Upper lobe of left lung (tissue), 6 donors: ENCODE measurements at places on chromosomes 16 and 17.
A peak's percentile ranks its signal among the peaks of the same experiment; 100 is the strongest.

GRCh38 chr16:15440852-15441251, 6.5 kb downstream of the BMERB1 start:
- H3K36me3 ChIP-seq: no peaks in the 10 kb centered on the region
- no peaks in the 10 kb centered on the region for H3K27me3 ChIP-seq
- no peak for DNase-seq
- no peak overlapping the region for H3K4me3 ChIP-seq

DNA sequence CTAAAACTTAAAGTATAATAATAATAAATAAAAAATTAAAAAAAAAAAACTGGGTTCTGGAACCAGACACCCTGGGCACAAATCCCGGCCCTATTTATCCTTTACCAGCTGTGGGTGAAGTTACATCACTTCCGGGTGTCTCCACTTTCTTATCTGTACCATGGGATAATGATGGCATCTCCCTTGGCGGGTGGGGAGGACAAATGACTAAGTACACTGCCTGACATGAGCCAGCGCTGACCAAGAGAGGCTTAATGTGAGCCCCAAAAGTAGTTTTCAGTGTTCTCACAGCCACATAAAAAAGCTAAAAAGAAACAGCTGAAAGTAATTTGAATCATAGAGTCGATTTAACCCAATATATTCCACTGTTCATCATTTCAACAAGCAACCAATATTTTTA, 424.9 kb downstream of the SOX9 start:
- no peaks in the 10 kb centered on the region for H3K36me3 ChIP-seq
- no peaks in the 10 kb centered on the region for H3K27me3 ChIP-seq
- H3K4me3 ChIP-seq: no peak overlapping the region
- H3K27ac ChIP-seq: no peak overlapping the region

DNA sequence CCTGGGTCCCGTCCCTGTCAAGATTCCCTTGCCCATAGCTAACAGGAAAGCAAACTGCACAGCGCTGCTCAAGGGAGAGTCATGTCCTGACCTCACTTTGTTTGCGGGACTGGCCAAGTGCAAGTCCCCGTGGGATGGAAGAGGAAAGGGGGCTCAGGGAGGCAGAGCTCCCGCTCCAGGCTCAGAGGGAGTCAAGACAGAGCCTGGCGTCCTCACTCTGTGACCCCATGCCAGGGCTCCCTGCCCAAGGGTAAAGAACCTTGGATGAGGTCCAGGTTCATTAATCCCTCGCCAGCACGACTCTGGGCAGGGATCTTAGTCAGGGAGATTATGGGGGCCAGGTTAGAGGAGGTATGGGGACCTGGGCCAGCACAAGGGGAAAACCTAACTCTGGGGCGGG, 51.5 kb upstream of the CBX4 start:
- H3K4me1 ChIP-seq: peaks cover 21% of the 10 kb centered on the region
- no peaks in the 10 kb centered on the region for H3K36me3 ChIP-seq
- H3K27ac ChIP-seq: no peak overlapping the region
- DNase-seq: no peak
- no peaks in the 10 kb centered on the region for H3K27me3 ChIP-seq

- no peak overlapping the region for H3K27ac ChIP-seq
- no peak for DNase-seq
- no peaks in the 10 kb centered on the region for H3K36me3 ChIP-seq
- no peak overlapping the region for H3K4me3 ChIP-seq
- H3K4me1 ChIP-seq: peaks cover 17% of the 10 kb centered on the region
- no peaks in the 10 kb centered on the region for H3K27me3 ChIP-seq
Measured at GRCh38 chr16:57489229-57489628, 2.9 kb upstream of the DOK4 start.

DNA sequence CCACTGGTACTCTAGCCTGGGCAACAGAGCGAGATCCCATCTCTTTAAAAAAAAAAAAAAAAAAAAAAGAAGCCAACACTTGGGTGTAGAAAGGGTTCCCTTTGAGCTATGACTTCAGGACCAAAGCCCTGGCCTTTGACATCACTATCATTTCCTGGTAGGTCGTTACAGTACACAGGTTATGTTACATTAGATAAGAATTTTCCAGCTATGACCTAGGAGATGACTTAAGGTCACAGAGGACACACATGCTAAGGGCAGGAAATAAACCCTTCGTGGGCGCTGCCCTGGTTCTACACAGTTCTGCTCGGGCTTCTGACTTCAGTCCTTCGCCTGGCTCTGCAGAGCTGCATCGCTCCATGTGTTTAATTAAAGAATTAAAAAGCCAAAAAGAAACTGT, 112.0 kb downstream of the ADCY9 start:
- no peak for DNase-seq
- H3K4me3 ChIP-seq: no peak overlapping the region
- H3K4me1 ChIP-seq: peaks cover 4% of the 10 kb centered on the region
- no peak overlapping the region for H3K27ac ChIP-seq
- H3K27me3 ChIP-seq: no peaks in the 10 kb centered on the region

- H3K4me3 ChIP-seq: peak overlapping the region; percentile 65
- no peaks in the 10 kb centered on the region for H3K36me3 ChIP-seq
- H3K4me1 ChIP-seq: peaks cover 50% of the 10 kb centered on the region
- H3K27ac ChIP-seq: peak overlapping the region; percentile 91
Measured at GRCh38 chr16:56608876-56609462, 585 bp downstream of the MT2A start.

DNA sequence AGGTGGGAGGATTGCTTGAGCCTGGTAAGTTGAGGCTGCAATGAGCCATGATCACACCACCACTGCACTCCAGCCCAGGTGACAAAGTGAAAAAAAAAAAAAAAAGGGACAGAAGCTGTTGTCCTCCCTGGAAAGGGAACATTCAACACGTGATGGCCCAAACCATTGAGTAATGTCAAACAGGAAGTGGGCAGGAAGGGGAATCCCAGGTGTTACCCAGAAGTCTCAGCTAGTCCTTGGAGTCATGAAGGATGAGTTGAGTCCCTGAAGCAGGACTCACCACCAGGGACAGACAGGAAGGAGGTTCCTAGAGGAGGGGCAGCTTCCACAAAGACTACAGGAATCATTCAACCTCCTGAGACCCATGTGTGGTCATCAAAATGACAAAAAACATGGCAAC, 19.8 kb upstream of the CMIP start:
- no peaks in the 10 kb centered on the region for H3K27me3 ChIP-seq
- no peaks in the 10 kb centered on the region for H3K4me1 ChIP-seq
- H3K27ac ChIP-seq: no peak overlapping the region

- H3K27ac ChIP-seq: no peak overlapping the region
- no peaks in the 10 kb centered on the region for H3K36me3 ChIP-seq
- DNase-seq: peak; percentile 57
- no peak overlapping the region for H3K4me3 ChIP-seq
Measured at GRCh38 chr16:56306690-56307533, 115.6 kb downstream of the GNAO1 start.

GRCh38 chr17:31072186-31072585, 22.6 kb upstream of the NF1 start:
- DNase-seq: no peak
- peaks cover 20% of the 10 kb centered on the region for H3K4me1 ChIP-seq
- H3K27me3 ChIP-seq: no peaks in the 10 kb centered on the region

DNA sequence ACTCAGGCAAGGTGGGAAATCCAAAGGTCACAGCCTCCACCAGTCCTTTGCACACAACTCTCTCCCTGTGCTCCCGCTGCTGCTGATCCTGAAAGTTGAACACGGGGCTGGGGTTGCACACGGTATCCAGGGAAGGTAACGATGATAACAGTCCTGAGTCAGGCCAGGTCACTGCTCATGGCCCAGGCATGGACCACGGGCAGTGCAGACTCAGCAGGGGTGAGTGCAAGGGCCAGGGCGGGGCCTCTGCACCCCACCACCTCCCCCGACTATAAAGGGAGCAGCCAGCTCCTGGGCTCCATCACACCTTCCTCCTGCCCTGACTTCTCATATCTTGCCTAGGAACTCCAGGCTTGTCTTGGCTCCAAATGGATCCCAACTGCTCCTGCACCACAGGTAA, at the start of gene MT1B:
Gene MT1B (plus strand): TSS at position 301 of the 400 bp plus-strand sequence. CDS start 68 bp downstream, at position 369.
- H3K27me3 ChIP-seq: no peaks in the 10 kb centered on the region
- no peaks in the 10 kb centered on the region for H3K4me1 ChIP-seq
- no peaks in the 10 kb centered on the region for H3K36me3 ChIP-seq
- no peak within 1 kb of the TSS for H3K27ac ChIP-seq
- no peak within 1 kb of the TSS for H3K4me3 ChIP-seq

- H3K27ac ChIP-seq: peak overlapping the region; percentile 94
- H3K4me1 ChIP-seq: peaks cover 50% of the 10 kb centered on the region
- H3K36me3 ChIP-seq: no peaks in the 10 kb centered on the region
- H3K4me3 ChIP-seq: peak overlapping the region; percentile 62
- H3K27me3 ChIP-seq: no peaks in the 10 kb centered on the region
Measured at GRCh38 chr17:7883781-7884386, 4.7 kb upstream of the CHD3 start.

- H3K27ac ChIP-seq: peak overlapping the region; percentile 64
- H3K4me3 ChIP-seq: no peak overlapping the region
- H3K36me3 ChIP-seq: no peaks in the 10 kb centered on the region
- no peaks in the 10 kb centered on the region for H3K27me3 ChIP-seq
- H3K4me1 ChIP-seq: no peaks in the 10 kb centered on the region
Measured at GRCh38 chr17:75535119-75535537, 9.6 kb downstream of the LLGL2 start.

- peaks cover 21% of the 10 kb centered on the region for H3K36me3 ChIP-seq
- DNase-seq: no peak
- no peak overlapping the region for H3K27ac ChIP-seq
- H3K4me3 ChIP-seq: no peak overlapping the region
Measured at GRCh38 chr16:89748921-89749320, 27.6 kb downstream of the ZNF276 start.

- DNase-seq: peak; percentile 90
- H3K36me3 ChIP-seq: no peaks in the 10 kb centered on the region
- peak overlapping the region; percentile 92 for H3K27ac ChIP-seq
- H3K4me3 ChIP-seq: peak overlapping the region; percentile 62
- H3K4me1 ChIP-seq: peaks cover 43% of the 10 kb centered on the region
- H3K27me3 ChIP-seq: no peaks in the 10 kb centered on the region
Measured at GRCh38 chr17:78923660-78924453, 1.3 kb downstream of the TIMP2 start.

GRCh38 chr16:84677017-84677803, 22.6 kb upstream of the USP10 start:
- H3K4me1 ChIP-seq: peaks cover 5% of the 10 kb centered on the region
- H3K36me3 ChIP-seq: no peaks in the 10 kb centered on the region
- H3K27me3 ChIP-seq: no peaks in the 10 kb centered on the region

- peaks cover 5% of the 10 kb centered on the region for H3K4me1 ChIP-seq
- no peak overlapping the region for H3K4me3 ChIP-seq
- H3K27ac ChIP-seq: no peak overlapping the region
- no peak for DNase-seq
- peaks cover 18% of the 10 kb centered on the region for H3K36me3 ChIP-seq
Measured at GRCh38 chr17:80425835-80426426, 11.0 kb downstream of the ENDOV start.

GRCh38 chr17:82477934-82478333, 19.4 kb downstream of the NARF start:
- H3K27me3 ChIP-seq: no peaks in the 10 kb centered on the region
- no peak for DNase-seq
- no peak overlapping the region for H3K4me3 ChIP-seq
- peaks cover 55% of the 10 kb centered on the region for H3K36me3 ChIP-seq
- no peaks in the 10 kb centered on the region for H3K4me1 ChIP-seq

DNA sequence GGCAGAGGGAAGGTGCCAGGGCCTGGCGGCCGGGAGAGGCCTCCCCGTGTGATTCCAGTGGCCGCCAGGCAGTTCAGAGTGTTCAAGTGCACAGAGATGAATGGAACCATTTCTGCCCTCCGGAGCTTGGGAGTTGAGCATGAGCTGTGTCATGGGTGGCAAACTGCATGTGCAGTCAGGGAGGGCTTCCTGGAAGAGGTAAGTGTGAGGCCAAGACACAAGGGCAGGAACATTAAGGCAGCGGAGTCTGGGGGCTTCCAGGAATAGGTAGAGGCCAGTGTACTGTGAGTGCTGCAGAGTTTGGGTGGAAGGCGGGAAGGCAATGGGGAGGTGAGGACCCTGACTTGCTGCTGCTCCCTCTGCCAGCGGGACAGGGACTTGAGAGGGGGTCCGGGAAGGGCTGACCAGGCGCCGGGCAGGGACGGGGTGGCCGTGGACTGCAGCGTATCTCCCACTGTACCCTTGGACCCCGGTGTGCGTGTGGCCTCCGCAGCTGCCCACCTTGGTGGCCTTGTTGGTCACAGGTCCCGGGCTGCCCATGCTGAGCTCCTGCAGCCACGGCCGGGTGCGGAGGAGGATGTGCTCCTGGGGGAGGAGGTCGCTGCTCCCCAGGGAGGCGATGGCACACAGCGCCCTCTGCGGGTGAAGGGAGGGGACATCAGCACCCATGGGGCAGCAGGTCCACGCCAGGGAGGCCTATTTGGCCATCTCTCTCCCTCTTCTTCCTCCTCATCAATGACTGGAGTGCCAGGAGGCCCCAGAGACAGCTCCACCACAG, 7.5 kb upstream of the CEP131 start:
- peaks cover 62% of the 10 kb centered on the region for H3K36me3 ChIP-seq
- peak; percentile 80 for DNase-seq
- H3K27me3 ChIP-seq: no peaks in the 10 kb centered on the region
- no peak overlapping the region for H3K27ac ChIP-seq

DNA sequence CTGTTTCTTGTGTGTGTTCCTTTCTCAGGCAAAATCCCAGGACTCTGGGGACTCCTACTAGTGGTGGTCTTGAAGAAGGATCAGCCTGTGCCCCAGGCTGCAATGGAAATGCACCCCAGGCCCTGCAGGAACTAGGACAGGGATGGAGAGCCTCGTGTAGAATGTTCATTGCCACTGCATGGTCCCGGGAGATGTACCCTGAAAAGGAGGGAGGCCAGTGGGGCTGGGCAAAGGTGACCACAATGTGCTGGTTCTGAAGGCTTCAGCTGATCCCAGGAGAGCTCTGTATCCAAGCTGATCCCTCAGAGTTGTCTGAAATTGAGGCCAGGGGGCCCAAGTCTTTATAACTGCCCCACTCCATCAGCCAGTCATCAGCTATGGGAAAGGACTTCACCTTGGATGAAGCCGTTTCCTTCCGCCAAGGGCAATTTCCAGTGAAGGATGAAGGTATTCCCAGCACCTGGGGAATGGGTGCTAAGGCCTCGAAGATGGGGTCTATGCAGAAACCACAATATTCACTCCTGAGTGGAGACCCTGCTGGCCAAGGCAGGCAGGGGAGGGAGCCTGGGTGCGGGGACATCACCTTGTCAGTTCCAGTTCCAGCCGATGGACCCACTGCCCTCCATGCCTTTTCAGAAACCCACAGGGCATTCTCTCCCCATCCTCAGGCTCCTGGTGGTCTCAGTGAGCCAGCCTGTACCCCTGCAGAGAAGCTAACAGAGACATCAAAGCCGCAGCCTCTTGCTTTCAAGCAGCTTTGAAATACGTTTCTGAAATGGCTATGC, 59.9 kb upstream of the CDH5 start:
- H3K27me3 ChIP-seq: no peaks in the 10 kb centered on the region
- H3K4me3 ChIP-seq: no peak overlapping the region
- no peak for DNase-seq
- no peak overlapping the region for H3K27ac ChIP-seq
- H3K36me3 ChIP-seq: no peaks in the 10 kb centered on the region
- H3K4me1 ChIP-seq: no peaks in the 10 kb centered on the region

- H3K27ac ChIP-seq: peak overlapping the region; percentile 73
- H3K27me3 ChIP-seq: no peaks in the 10 kb centered on the region
- H3K4me1 ChIP-seq: peaks cover 66% of the 10 kb centered on the region
- H3K4me3 ChIP-seq: no peak overlapping the region
- H3K36me3 ChIP-seq: peaks cover 38% of the 10 kb centered on the region
- DNase-seq: no peak
Measured at GRCh38 chr17:75697651-75698291, 23.5 kb upstream of the ITGB4 start.
